ENCODE measurements at places on chromosomes 1 and 21.

DNA sequence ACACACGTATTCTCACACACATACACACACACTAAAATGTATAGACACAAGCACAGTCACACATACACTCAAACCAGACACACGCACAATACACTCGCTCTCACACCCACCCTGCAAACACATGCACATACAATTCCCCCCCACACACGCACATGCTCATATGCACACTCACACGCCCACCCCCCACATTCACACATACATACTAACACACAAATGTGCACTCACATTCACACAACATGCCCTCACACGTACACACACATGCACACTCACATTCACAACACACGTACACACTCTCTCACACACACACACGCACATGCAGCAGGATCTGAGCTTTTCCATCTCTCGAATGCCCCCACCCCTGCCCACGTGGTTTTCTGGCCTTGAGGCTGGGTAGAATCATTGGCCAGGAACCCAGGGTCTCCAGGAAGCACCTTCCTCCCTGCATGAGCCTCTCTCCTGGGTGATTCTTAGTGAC lies 589.7 kb downstream of the PTPRU start:
- DNase-seq: no peak

DNA sequence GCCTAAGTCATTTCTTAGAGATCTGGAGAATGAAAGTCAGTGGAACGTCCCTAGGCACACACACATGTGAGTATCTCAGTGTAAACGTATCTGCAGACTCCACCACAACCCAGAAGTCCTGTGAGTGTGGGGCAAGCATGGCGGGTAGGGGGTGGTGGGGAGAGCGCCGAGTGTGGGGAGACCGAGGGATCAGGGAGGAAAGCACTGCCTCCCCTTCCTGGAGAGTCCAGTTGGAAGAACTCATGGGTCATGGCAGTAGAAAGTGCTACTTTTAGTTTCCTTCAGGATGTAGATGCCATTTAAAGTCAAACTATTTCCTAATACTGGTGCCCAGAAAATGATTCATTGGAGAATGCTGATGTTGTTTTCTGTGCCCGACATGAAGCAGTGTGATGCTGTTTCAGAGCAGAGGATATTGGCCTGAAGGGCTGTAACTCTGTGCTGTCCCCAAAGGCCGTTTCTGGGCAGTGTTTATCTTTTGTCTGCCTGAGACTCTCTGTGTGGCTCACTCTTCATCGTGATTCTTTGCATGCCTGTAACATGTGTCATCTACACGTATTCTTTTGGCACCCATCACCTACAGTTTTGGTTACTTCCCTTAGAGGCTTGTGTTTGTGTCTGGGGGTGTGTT lies 45.7 kb upstream of the TSPAN2 start:
- no peak for DNase-seq

- no peak for DNase-seq
Observed at GRCh38 chr21:44462086-44462833, 7.0 kb downstream of the LRRC3 start.

- no peak for DNase-seq
Observed at GRCh38 chr1:200867018-200867811, 5.6 kb upstream of the GPR25 start.

DNA sequence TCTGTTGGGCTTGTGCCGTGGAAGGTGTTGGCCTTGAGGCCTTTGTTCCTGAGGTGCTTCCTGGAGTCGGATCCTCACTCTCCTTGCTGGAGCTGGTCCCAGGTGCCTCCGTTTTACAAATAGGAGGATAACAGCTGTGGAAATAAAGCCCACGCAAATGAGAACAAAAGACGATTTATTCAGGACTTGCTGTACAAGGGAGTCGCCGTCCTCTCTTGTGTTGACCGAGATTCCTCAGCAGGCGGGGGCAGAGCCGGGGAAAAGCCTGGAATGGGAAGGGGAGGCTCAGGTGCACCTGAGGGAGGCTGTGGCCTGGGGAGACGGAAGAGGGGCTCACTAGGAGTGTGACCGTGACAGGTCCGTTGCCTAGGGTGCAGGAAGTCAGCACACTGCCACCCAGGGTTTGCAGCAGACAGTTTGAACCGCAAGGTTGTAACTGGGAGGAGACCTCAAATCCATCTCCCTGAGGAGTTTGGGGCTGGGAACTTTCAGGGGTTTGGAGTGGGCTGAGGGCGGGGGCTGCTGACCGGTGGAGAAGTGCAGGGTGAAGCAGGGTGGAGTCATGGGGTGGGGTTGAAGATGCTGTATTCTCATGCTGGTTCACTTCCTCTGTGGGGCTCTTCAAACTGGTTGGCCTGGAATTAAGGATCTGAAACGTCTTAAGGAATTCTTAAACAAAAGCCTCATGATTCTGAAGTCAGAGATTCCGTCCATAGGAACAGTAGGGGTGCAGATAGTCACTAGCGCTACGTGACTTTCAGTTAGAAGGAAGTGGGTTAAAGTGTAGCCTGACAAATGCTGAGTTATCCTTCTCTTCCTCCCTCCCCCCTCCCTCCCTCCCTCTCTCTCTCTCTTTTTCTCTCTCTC lies 2.6 kb upstream of the CSTB start:
- no peak for DNase-seq

DNA sequence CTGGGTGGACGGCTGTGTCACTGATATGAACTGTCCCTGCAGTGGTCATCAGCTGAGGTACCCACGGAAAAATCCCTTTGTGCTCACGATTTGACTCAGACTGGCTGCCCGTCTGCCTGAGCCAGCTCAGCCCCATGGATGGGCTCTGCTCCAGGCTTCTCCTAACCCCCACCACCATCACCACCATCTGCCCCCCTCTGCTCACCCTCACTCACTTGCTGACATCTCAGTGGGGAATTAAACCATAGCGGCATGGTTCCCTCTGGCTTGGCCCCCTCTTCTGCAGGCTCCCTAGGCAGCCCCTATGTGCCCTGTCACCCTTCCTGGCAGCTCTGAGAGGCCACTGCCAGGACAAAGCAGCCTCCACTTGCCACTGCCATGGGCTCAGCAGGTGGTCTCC lies 17.3 kb downstream of the SLC6A9 start:
- no peak for DNase-seq

GRCh38 chr1:248837045-248837780 lies 811 bp upstream of the ZNF672 start:
- DNase-seq: no peak

GRCh38 chr1:228918335-228918734 lies 183.1 kb downstream of the RHOU start:
- no peak for DNase-seq

DNA sequence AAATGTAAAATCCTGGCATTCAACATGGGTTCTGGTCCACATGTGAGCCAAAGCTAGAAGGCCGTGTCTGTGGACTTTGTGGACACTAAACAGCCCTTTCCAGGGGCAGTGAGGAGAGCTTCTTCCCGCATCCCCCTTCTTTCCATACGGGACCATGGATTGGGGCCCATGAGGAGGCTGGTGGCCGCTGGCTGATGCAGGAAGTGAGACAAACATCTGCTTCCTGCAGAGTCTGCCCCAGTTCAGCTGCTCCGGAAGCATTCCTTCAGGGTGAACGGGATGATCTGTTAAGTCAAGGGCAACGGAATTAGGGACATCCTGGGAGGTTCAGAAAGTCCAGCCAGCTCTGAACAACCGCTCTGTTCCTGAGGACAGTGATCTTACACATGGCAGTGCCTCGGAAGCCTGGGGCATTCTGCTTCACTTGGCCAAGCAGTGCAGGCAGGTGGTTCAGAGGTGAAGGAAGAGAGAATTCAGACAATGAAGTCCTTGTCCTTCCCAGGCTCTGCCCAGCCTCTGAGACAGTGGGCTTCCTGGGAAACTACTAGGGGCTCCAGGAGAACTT lies 1.5 kb downstream of the CA6 start:
- DNase-seq: no peak

DNA sequence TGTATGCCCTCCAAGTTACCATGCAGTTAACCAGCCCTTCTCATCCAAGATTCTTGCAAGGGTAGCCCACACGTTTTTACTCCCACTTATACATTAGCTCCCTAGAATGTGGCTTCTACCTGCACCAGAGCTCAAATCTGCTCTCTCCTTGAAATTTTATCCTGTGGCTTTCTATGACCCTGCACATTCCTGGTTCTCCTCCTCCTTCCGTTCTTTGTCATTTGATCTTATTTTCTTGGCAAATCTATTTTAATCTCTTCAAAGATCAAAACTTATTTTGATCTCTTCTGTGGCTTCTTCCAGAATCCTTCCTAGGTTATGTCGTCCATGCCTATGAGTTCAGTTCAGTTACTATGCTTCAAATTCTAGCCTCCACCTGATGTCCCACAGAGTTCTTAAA lies 115.6 kb upstream of the GUCA2B start:
- no peak for DNase-seq

- no peak for DNase-seq
Observed at GRCh38 chr1:3454811-3455618, 550 bp downstream of the ARHGEF16 start.

DNA sequence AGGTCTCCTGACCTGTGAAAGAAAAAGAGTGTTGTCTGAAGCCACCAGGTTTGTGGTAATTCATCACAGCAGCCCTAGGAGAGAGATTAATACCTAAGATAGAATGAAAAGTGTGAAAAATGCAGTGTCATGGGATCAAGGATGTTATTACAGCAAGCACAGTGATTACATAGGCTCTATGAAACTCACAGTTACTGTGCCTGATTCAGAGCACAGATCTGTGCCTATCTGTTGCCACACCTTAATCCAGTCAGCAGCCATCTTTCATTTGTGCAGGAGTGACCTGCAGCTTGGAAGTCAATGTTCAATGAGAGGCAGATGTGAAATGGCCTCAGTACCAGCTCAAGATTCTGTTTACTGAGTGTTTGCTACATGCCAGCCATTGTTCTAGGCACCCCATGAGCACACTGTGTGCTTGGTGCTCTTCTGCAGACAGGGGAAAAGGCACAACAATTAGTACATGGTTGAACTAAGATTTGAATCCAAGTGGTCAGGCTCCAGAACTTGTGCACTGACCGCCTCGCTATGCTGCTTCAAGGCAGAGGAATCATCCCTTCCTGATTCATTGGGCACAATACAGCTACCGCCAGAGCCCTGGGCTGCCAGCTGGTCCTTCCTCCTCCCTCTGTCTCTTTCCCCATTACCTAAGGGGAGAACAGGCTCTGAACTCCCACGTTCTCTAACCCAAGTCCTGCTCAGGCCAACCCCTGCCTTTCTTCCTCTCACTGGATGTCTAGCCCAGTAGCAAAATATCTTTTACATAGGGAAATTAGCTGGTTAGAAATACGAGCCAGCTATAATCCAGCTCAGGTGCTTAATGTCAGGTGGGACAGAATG lies 56.3 kb upstream of the NEK2 start:
- no peak for DNase-seq

GRCh38 chr1:193070942-193071341 lies 11.5 kb downstream of the RO60 start:
- peak; percentile 54 for DNase-seq

- DNase-seq: no peak
Observed at GRCh38 chr21:32894321-32894720, 122.8 kb upstream of the PAXBP1 start.

DNA sequence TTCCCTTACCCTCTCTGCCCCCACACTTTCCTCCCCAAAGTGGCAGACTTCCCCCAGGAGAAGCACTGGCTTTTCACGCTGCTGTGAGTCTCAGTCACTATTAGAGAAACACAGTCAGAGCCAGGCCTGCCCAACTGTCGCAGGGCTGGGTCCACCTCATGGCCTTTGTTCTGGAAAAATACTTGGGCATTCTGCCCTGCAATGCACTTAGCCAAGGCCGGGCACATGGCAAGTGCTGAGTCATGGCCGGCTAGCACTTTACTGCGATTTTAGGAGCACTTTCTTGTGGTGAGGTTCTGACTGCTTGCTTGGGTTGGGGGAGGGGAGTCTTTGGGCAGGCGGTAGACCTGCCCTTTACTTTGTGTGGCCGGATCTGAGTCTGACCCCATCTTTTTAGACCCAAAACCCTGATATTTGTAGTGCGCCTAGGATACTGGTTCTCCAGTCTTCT lies 7.7 kb downstream of the EPHX1 start:
- DNase-seq: peak; percentile 81

DNA sequence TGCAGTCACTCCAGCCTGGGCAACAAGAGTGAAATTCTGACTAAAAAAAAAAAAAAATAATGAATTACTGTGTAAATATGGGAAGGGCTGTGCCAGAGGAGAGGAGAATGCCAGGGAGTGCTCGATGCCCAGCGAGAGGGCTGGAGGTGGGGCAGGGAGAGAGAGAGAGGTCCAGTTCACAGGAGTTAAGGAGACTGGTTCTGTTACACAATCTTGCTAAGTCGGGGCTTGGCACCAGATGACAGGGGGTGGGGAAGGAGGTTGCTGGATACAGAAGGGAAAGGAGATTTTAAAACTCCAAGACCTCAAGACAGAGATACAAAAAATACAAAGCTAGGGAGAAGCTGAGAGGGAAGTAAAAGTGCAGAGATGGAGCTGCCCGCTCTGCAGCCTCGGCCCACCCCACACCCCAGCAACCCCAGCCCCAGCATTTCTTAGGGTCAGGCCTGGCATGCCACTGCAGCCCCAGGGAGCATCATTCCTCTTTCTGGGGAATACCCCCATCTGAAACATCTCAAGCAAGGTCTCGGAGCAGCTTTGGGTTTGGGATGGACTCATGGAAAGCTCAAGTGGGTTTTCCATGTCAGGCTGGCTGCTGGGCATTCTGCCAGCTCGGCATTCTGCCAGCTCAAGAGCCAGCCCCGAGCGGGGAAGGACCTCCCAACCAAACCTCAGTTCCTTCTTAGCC lies 991 bp downstream of the SELENBP1 start:
- peak; percentile 80 for DNase-seq

- no peak for DNase-seq
Observed at GRCh38 chr1:1779320-1779675, 1.0 kb upstream of the NADK start.

DNA sequence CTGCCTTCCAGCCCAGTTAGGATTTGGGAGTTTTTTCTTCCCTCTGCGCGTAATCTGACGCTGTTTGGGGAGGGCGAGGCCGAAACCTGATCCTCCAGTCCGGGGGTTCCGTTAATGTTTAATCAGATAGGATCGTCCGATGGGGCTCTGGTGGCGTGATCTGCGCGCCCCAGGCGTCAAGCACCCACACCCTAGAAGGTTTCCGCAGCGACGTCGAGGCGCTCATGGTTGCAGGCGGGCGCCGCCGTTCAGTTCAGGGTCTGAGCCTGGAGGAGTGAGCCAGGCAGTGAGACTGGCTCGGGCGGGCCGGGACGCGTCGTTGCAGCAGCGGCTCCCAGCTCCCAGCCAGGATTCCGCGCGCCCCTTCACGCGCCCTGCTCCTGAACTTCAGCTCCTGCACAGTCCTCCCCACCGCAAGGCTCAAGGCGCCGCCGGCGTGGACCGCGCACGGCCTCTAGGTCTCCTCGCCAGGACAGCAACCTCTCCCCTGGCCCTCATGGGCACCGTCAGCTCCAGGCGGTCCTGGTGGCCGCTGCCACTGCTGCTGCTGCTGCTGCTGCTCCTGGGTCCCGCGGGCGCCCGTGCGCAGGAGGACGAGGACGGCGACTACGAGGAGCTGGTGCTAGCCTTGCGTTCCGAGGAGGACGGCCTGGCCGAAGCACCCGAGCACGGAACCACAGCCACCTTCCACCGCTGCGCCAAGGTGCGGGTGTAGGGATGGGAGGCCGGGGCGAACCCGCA lies at the start of gene PCSK9:
Gene PCSK9 (plus strand): TSS at position 207 of the 741 bp plus-strand sequence. CDS start 290 bp downstream, at position 497.
- DNase-seq: peak; percentile 88

Measured in hematopoietic multipotent progenitor cell treated with erythropoietin and hydrocortisone succinate and interleukin-3 and kit ligand, for 8 days (in vitro differentiated cells).